ENCODE measurements at places on chromosomes 7 and 10.

GRCh38 chr7:157702311-157703023, 365.7 kb downstream of the DNAJB6 start:
- peak; percentile 5 for DNase-seq

- DNase-seq: no peak
Measured at GRCh38 chr7:156747718-156748117, 107.1 kb downstream of the RNF32 start.

DNA sequence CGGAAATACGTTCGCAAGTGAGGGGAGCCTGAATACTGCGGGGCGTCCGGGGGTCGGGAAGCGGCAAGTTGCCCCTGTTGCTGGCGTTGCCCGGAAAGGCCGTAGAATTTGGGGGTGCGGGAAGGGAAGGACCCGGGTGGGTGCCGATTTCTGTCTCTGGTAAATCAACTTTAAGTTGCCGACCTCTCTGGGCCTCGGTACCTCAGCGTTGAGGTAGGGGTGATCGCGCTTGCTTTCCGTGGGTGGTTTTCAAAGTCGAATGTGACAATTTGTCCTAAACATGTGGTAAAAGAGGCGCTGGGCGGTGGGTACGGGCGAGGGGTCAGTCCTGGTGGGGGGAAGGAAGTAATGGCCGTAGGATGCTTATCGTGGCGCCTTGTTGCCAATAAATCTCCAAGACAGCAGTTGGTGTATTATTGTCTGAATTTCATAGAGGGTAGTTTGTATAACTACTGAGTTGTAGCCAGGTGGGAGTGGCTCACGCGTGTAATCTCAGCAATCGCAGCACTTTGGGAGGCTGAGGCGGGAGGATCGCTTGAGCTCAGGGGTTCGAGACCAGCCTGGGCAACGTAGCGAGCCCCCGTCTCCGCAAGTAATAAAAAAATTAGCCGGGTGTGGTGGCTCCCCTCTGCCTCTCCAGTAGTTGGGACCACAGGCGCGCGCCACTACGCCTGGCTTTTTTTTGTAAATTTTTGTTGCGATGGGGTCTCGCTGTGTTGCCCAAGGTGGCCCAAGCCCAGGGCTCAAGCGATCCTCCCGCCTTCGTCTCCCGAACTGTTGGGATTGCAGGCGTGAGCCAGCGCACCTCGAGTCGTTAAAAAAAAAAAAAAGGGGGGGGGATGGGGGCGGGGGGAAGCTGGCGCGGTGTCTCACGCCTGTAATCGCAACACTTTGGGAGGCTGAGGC, 644 bp downstream of the BUD23 start:
- no peak for DNase-seq

GRCh38 chr10:84333864-84334451, 5.6 kb downstream of the CCSER2 start:
- DNase-seq: no peak

GRCh38 chr10:121262774-121263430, 335.3 kb downstream of the FGFR2 start:
- no peak for DNase-seq

- DNase-seq: no peak
Measured at GRCh38 chr7:139915268-139915863, 86.3 kb downstream of the TBXAS1 start.

DNA sequence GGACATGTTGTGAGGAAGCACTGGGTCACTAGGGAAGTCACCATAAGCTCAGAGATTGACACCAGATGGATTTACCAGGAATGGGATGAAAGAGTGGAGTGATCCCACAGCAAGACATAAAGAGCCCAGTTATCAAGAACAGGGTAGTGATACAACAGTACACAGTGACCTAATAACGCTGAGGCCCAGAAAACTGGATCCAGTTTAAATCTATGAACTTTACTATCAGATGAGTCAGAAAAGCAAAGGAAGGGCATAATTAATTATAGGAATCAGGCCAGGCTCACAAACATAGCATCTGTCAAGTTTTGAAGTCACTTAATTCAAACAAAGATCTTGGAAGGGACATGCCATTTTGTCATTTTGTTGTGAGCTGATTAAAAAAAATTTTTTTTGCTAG, 73.5 kb downstream of the LRRN3 start:
- DNase-seq: no peak

DNA sequence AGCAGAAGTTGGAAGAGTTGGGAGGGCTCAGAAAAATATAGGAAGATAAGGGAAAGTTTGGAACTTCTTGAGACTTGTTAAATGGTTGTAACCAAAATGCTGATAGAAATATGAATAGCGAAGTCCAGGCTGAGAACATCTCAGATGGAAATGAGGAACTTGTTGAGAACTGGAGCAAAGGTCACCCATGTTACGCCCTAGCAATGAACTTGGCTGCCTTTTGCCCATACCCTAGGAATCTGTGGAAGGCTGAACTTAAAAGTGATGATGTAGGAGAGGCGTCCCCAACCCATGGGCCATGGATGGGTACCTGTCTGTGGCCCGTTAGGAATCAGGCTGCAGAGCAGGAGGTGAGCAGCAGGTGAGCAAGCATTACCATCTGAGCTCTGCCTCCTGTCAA, 347.8 kb downstream of the ARL4A start:
- no peak for DNase-seq

Data from right hindlimb (tissue), 1 donor.